Activated CD8-positive, alpha-beta T cell treated with anti-CD3 and anti-CD28 coated beads for 36 hours (primary cell): ENCODE measurements at places on chromosomes 6 and 20.

GRCh38 chr20:47792021-47792618 is 6.8 kb upstream of the SULF2 start:
- DNase-seq, result no peak

GRCh38 chr6:147287869-147288271 is 83.7 kb downstream of the STXBP5 start:
- DNase-seq, result no peak

GRCh38 chr20:4853757-4854560 is 132.2 kb downstream of the PRND start:
- no peak for DNase-seq

DNA sequence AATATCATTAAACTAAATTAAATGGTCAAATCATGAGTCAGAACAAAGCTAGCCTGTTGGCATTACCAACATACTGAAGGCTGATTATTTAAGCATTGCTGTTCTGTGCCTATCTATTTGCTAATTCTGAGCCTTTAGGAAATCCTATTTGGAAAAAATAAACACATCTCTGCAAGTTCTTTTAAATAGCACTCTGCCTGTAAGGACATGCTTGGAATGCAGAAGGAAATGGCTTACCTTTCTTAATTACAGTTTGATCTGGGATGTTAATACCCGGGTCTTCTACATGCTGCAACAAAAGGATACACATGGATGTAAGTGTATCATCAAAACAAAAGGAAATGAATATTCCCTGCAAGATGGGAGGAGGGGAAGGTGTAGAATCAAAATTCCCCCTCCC is 8.3 kb downstream of the TFAP2A start:
- DNase-seq, result no peak

GRCh38 chr6:30192076-30192475 is 21.1 kb downstream of the TRIM26 start:
- no peak for DNase-seq

DNA sequence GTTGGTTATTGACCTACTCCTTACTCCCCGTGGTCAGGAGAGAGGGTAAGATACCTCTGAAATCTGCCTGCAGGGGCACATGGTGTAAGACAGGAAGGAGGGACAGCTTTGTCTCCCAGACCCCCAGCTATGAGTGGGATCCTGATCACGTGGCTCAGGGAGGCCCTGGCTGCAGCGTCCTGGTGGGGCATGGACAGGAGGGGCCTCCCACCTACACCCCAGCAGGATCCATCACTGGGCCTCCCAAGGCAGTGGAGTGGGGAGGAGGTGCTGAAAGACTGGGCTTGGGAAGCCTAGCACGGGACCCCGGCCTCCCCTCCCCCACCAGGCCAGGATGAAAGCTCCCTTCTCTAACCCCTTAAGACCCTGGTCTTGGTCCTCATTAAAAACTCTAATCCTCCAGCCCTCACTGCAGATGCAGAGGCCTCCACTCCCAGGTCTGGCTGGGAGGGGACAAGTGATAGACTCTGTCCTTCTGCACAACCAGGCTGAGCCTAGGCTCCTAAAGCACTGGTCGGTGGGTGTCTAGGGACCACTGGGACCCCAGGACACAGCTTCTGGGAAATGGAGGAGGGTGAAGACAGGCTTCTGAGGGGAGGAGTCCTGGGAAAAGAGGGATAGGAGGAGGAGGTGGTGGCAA is 29.6 kb upstream of the VEGFA start:
- DNase-seq, result no peak

GRCh38 chr6:163414946-163415619 is 565 bp downstream of the QKI start:
- peak; percentile 40 for DNase-seq

GRCh38 chr6:102619585-102619984 is 1226.1 kb downstream of the GRIK2 start:
- DNase-seq, result no peak

DNA sequence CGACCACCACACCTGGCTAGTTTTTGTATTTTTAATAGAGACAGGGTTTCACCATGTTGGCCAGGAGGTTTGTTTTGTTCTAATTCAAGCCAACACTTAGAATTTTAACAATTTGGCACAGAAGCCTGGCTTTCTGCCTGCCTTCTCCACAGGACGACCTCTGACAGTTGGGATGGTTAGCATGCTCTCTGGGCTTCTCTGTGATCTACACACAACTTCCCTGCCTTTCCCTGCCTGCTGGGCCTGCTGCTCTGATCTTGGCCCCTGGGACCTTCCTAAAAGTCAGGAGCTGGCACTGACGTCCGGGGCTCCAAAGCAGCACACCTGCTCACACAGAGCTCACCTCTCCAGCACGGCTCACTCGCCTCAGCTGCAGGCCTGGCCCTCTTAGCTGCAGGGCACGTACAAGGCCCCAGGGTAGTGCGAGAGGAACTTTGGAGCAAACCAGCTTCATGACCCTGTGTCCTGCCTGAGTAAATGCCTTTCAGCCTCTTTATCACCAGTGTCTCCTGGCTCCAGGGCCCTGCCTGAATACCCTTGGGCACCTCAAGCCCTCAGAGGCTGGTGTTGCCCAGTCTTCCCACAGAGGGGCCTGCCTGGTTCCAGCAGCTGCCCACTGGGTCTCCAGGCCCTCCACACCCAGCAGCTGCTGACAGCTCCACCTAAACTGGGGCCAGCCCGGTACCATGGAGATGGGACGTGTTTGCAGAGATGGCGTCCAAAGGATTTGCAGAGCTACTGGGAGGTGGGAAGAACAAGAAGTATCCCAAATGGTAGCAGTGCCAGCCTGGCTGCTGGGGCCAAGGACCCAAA is 96.0 kb downstream of the PSMB1 start:
- no peak for DNase-seq

DNA sequence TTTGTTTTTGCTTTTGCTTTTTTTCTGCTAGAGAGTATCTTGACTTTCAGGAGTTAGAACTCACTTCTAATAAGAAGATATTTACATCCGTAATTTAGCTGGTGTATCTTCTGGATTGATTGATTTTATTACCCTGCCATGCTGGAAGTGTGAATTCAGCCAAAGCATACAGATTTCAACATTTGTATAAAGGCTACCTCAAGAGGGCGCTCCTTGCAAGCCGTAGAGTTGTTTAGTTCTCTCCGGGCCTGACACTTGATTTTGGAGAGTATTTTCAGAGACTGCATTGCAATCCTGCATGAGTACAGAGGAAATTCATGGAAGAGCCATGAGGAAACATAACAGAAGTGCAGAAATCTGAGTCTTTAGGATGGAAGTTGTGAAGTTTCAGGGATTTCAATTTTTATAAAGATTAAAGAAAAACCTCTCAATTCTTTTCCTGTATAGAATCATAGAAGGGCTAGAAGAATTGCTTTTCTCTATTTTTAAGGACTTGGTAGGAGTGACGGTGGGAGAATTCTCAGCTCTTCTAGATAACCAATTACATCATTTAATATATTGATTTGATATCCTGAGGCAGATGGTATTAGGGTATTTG is 66.7 kb upstream of the TIAM2 start:
- peak; percentile 84 for DNase-seq

DNA sequence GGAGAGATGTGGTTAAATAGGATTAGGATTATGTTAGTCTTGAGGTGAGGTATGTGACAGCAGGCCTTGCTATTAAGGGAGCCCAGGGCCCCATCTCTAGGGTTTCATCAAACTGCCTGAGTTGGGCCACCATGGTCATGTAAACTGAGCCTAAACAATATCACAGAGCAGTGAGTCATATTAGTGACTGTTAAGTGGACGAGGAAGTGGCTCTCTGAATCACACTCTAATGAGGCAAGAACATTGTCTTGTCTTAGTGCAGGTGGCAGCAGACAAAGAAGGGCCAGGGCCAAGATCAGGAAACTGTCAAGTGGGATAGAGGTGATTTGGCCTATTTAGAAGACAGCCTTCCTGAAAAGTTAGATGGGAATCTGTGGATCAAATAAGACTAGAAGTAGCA is 23.1 kb downstream of the ENPP3 start:
- no peak for DNase-seq

GRCh38 chr6:38489951-38490350 is 149.8 kb downstream of the BTBD9 start:
- DNase-seq, result no peak

GRCh38 chr20:50303573-50304500 is 113.2 kb downstream of the CEBPB start:
- DNase-seq, result no peak

DNA sequence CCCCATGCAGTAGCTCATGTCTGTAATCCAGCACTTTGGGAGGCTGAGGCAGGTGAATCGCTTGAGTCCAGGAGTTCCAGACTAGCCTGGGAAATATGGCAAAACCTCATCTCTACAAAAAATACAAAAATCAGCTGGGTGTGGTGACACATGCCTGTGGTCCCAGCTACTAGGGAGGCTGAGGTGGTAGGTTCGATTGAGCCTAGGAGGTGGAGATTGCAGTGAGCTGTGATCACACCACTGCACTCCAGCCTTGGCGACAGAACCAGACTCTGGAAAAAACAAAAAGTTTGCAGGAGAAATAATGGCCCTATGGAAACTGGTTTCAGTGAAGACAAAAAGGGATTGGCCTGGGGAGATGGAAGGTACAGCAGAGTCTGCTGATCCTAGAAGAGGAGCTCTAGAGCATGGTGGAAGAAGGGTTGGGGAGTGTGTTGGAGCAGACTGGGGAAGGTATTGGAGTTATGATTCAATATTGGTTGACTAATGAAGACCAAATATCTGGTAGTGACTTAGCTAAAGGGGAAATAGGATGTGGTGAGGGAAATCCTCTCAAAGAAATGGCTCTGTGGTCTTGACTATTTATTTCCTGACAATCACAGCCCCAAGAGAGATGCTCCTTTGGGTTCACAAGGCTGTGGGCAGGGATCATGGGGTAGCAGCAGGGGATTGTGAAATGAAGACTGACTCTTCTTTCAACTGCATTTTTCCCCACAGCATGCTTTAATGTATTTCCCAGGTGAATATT is 281.9 kb downstream of the UTRN start:
- DNase-seq, result peak; percentile 21

GRCh38 chr6:37990762-37991525 is 171.4 kb downstream of the ZFAND3 start:
- DNase-seq, result no peak

GRCh38 chr6:90406142-90406794 is 109.6 kb upstream of the BACH2 start:
- DNase-seq, result no peak

- no peak for DNase-seq
These were observed 14.3 kb upstream of the LAMP5 start for GRCh38 chr20:9500121-9500520.

GRCh38 chr20:48679599-48679998 is 148.2 kb downstream of the PREX1 start:
- no peak for DNase-seq

- DNase-seq, result no peak
These were observed 15.0 kb upstream of the MRAP2 start for GRCh38 chr6:84018453-84019061.

GRCh38 chr6:104305206-104305605 is 554.5 kb downstream of the HACE1 start:
- DNase-seq, result no peak

DNA sequence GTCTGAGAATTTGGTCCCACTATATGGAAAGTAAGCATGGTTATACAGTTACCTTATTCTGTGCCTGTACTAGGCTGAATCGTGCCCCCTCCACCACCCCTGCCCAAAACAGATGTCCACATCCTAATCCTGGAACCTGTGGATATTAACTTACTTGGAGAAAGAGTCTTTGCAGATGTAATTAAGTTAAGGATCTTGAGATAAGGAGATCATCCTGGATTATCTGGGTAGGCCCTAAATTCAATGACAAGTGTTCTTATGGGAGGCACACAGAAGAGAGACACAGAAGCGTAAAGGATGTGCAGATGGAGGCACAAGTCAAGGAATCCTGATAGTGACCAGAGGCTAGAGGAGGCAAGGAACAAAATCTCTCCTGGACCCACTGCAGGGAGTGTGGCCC is 116.7 kb upstream of the MAN1A1 start:
- no peak for DNase-seq

GRCh38 chr20:64280460-64280843 is 24.9 kb downstream of the PCMTD2 start:
- DNase-seq, result no peak

GRCh38 chr6:164296411-164296810 is 881.9 kb downstream of the QKI start:
- no peak for DNase-seq

DNA sequence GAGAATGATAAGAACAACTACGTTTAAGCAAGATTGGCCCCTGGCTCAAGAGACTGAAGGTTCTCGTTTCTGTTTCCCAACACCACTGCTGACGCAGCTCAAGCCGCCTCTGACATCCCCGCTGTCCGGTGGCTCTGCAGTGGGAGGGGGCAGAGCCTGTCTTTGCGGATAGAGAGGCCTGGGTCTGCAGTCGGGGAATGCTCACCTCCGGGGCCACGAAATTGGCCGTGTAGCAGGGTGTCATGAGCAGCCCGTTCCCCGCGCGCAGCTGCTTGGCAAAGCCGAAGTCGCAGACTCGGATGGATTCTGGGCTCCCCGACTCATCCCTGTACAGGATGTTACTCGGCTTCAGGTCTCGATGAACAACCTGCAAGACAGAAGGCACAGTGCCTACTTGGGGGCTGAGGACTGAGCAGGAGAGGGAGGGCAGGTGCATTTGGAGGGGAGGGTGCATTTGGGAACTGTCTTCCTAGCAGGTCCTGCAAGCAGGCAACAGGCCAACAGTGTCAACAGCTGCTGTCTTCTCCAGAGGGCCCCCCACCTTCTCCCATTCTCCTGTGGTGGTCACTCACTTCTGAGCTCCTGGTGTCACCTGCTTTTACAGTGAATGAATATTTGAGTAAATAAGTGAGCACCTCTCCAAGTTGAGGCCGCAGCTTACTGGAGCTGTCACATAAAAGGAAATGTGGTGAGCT is 40.5 kb upstream of the MPC1 start:
- DNase-seq, result no peak

DNA sequence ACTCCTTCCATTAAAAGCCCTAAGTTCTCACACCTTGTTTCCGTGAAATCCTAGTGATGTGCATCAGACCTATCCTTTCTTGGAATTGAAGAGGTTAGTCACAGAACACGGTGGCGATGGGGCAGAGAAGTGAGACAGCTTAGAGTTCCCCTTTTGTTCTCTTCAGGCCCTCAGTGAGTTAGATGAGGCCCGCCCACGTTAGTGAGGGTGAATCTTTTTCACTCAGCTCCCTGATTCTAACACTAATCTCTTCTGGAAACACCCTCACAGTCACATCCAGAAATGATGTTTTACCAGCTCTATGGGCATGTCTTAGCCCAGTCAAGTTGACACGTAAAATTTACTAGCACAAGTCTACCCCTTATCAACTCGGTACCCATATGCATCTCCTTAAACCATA is 172.7 kb upstream of the NOX3 start:
- DNase-seq, result peak; percentile 74

GRCh38 chr6:144332177-144332576 is 47.0 kb downstream of the UTRN start:
- DNase-seq, result no peak
